ENCODE measurements at places on chromosomes 7 and 10.

DNA sequence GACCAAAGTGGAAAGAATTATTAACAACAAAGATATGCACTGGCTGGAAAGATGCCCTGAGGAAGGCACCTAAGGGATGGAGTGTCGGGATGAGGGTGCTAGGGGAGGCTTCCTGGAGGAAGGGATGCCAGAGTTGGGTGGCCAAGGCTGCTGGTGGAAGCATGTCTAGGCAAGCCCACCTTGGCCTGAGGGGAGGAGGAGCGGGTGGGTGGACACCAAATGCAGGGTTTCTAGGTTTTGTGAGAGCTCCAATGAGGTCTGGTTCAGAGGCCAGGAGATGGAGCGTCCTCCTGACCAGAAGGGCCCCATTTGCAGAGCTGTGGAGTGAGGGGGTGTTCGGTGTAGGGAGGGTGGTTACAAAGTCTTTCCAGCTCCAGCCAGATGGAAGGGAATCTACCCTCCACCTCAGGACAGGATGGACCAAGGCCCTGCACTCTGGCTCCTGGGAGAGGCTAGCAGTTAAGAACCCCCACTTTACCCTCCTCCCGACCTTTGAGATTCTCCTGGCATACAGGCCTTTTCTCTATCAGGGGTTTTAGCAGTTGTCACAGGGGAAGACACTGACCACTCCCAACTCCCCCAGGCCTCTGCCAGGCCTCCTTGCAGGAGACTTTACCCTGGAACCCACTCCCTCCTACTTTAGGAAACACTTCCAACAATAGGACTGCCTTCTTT lies 3.0 kb upstream of the DDIT4 start:
- no peak for DNase-seq

- no peak for DNase-seq
Observed at GRCh38 chr7:82527851-82528250, 84.3 kb upstream of the CACNA2D1 start.

DNA sequence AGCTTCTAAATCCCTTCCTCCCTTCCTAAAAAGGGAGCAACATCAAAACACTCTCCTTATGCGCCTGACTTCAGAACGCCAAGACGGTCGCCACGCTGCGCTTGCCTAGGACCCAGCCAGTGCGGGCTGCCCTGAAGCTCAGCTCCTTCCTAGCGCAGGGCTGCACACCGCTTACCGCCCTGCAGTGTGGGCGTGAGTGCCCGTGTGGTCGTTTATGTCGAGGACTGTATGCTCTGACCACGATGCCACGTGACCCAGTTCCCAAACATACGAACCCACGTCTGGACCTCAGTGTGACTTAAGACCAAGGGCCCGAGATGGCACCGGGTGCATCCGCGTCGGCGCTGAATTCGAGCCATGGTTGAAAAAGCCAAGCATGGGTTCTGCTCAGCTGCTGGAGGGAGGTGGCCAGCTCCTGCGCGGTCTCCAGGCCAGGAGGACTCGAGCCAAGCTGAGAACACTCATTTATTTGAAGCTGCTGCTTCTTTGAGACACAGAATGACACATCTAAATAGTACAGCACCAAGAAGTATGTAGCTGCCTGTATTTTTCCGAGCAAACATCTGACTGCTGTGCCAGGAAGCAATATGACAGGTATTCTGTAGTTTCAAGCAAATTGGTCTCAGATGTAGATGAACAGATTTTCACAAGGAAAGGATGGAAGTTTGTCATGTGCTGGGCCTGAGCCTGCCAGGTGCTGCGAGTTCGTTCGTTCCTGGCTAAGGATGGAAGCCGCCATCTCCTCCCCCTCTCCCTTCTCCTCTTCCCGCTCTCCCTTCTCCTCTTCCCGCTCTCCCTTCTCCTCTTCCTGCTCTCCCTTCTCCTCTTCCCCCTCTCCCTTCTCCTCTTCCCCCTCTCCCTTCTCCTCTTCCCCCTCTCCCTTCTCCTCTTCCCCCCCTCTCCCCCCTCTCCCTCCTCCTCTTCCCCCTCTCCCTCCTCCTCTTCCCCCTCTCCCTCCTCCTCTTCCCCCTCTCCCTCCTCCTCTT lies 184.7 kb downstream of the EBF3 start:
- DNase-seq: no peak

DNA sequence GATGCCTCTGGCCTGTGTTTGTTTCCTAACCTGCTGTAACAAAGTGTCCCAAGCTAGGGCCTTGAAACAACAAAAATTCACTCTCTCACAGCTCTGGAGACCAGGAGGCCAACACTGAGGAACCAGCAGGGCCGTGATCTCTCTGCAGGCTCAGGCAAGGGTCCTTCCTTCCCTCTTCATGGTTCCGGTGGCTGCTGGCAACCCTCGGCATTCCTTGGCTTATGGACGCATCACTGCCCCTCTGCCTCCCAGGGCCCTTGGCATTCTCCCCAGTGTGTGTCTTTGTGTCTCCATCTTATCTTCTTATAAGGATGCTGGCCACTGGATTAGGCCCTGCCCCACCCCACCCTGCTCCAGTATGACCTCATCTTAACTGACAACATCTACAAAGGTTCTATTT lies 17.0 kb downstream of the CNPY1 start:
- DNase-seq: no peak

DNA sequence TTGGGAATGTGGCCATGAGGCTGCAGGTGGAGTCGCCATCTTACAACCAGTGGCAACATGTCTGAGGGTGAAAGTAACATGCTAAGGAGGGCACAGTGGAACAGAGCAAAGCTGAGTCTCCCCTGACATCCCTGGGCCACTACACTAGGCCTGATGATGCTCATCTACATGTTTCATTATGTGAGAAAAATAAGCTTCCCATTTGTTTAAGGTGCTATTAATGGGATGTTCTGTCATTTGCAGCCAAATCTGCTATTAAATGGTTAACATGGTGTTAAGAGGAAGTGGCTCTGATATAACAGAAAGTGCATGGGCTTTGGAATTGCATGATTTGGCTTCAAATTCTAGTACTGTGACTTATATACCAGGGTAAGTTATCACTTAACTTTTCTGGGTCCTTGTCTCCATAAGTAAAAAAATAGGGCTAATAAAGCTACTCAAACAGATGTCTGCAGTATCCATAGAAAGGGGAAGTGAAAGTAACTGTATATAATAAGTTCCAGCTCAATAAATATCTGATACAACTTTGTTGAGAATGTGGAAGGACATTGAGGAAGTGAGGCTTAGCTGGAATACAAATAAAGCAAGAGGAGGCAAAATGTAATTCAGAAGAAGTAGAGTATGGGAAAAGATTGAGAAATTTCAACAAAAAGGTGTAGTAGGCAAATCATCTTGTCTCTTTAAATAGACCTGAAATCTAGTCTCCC lies 158.9 kb downstream of the RTKN2 start:
- DNase-seq: no peak

- DNase-seq: no peak
Observed at GRCh38 chr10:88507404-88507803, 75.7 kb downstream of the RNLS start.

DNA sequence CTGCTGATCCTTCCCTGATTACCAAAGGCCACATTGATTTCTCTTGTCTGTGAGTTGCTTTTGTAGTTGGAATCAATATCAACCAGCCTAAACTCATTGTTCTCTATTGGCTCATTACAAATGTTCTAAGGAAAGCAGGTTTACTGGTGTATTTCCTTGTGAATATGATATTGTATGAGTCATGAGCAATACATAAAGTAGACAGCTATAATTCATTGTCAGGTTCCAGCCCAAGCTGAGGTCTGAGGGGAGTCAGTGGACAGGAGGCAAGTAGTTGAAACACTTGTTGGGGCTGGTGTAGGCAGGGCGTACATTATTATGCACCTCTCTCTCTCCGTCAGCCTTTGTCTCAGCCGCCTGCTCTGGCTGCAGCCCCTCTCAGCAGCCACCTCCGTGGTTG lies 451.7 kb downstream of the IPMK start:
- no peak for DNase-seq

DNA sequence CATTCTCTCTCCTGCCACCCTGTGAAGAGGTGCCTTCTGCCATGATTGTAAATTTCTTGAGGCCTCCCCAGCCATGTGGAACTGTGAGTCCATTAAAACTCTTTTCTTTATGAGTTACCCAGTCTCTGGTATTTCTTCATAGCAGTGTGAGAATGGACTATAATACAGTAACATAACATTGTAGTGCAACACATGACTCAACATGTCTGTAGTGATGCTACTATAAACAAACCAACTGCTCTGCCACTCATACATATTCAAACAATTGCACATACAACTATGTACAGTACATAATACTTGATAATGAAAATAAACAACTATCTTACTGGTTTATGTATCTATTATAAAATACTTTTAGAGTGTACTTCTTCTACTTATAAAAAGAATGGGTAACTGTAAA lies 7.1 kb downstream of the ATOH7 start:
- DNase-seq: no peak

GRCh38 chr7:134101716-134102115 lies 25.4 kb upstream of the LRGUK start:
- DNase-seq: no peak

DNA sequence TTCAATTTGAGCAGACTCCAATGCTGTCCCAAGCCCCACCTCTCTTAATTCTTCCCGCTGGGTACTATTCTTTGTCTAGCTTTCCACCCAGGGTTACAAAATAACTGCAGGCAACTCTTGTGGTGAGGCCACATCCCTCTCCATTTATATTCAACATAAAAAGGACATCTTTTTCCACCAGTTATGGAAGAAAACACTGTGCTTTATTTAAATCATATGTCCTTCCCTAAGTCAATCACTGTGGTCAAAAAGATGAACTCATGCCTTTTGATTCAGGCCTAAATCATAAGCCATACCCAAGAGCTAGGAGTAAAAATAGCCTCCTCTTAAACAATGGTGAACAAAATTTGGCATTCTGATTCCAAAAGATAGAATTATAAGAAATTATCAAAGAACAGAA lies 386.0 kb downstream of the SEMA3D start:
- no peak for DNase-seq

DNA sequence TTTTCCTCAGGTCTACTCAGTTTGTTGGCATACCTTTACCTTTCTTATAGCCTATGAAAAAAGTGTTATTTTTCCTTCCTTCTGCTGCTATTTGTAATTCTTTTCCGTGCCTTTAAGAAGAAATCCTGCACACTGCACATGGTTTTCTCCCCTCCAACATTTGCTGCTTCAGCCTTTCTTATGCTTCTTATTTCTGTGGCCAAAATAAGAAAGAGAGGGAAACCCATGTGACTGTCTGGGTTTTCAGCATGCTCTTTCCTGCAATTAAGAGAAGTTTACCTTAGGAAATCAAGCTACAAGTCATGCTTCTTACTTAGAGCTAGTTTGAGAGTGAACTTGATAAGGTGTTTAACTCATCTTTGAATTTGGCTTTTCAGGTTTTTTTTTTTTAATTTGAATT lies 11.0 kb downstream of the TBC1D12 start:
- DNase-seq: no peak
